ENCODE measurements at places on chromosomes 16 and 17.

DNA sequence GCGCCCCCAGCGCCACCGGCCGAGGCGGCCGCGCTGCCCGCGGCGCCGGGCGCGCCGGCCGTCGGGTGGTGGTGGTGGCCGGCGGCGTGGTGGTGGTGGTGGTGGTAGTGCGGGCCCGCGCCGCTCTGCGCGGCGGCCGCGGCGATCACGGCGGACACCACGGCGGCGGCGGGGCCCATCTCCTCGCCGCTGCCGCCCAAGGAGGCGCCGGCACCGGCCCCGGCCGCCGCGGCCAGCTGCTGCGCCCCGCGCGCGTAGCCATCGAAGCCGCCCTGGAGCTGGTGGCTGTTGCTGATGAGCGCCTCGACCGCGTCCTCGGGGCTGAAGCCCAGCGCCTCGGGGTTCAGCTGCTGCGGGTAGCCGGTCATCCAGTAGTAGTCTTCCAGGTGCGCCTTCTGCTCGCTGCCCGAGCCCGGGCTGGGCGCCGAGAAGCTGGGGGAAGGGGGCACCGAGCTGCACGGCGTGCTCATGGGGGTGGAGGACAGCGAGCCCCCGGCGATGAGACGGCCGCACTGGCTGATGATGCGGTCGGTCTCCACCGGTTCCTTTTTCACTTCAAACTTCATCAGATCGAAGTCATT is 1.2 kb downstream of the MAF start:
- DNase-seq, result peak; percentile 68

DNA sequence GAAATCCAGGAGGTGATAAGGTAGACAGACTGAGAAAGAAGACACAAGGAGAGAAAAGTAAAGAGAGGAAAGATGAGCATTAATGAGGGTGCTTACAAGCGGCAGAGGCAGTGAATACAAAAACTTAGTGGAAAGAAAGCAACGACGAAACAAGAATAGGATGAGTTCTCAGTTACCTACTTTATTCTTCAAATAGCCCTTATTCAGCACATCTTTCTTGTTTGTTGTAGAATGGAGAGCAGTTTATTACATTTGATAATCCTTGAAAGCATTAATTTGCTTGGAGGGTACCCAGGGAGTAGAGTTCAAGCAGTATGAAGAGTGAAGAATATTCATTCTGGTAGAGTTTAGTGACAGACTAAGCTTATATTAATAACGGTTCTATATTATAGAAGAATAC is 22.4 kb downstream of the PAFAH1B1 start:
- DNase-seq, result no peak

DNA sequence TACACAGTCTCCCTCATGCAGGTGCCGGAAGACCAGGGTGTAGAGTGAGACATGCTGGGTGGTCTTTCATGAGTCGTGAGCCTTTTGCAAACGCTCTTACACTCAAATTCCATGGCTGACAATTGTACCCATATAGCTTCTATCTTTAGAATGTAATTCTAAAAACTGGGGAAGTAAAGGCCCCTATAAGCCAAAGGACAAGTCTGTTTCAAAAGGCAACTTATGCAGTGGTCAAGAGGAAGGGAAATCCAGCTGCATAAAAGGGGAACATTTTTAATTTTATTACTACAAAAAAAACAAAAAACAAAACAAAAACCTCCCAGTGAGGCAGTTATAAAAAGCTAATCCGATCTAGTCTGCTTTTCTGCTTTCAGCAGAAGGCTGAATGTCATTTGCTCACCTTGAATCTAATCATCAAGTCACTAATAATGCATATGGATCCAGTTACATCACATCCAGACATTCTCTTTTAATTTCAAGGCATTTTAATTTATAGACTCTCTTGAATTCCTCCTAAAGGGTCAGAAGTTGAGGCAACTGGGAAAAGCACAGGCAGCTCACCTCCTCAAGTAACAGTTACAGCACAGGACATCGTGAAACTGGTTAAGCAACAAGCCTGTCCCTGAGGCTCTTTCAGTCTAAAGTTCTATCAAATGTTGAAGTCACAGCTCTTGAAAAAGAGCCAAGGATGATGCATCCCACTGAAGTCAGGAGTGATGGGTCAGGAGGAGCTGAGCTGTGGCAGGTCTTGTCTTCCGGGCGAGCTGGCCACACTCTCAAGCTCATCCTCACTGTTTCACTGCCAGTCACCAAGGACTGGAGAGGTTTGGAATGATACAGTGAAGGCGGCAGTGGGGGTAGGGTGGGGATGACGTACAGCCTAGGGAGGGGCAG is 99.7 kb downstream of the VPS53 start:
- no peak for DNase-seq

DNA sequence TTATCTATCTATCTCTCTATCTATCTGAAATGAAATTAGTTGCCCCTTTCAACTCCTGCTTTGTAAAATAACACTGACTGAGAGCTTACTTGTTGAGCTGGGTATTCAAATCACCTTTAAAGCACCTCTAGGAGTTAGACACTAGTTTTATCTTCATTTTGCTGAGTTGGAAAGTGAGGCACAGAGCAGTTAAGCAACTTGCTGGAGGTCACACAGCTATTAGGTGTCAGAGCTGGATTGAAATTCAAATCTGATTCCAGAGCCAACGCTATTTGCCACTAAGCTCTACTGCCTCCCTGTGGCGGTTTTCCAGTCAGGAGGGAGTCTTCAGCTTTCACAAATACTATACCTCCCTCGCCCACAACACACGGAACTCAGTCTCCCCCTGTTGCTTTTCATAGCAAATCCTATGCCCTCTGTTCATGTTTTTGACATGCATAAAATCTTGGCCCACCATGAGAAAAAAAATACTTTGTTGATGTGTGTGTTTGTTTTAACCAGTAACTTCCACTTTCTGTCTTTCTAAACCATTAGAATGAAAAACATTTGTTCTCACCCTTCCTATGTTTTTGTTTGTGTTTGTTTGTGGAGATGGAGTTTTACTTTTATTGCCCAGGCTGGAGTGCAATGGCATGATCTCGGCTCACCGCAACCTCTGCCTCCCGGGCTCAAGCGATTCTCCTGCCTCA is 74.8 kb upstream of the SMURF2 start:
- peak; percentile 53 for DNase-seq

DNA sequence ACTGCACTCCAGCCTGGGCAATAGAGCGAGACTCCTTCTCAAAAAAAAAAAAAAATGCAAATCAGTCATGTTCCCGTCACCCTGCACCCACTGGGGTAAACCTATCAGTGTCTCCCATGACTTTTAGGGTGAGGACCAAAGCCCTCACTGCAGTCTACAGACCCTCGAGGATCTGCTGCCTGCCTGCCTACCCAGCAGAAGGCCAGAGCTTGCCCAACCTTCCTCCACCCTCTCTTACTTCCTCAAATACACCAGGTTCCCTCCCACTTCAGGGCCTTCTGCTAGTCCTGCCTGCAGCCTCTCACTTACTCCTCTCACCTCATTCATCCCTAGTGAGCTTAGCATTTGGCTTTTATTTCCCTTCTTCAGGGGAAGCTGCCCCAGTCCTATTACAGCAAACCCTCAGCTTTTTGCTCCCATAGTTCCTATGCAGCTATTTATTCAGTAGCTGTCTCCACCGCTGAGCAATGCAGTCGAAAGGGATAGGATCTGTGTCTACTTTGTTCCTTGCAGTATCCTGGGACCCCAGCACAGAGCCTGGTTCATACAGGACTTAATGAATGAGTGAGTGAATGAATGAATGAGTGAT is 17.8 kb upstream of the TOB1 start:
- peak; percentile 48 for DNase-seq

GRCh38 chr16:35319536-35320192 is 1860.3 kb downstream of the TP53TG3F start:
- no peak for DNase-seq

- no peak for DNase-seq
Observed at GRCh38 chr16:83147244-83147643, 520.5 kb downstream of the CDH13 start.

GRCh38 chr17:6304894-6305612 is 129.9 kb downstream of the AIPL1 start:
- DNase-seq, result no peak

GRCh38 chr16:50675686-50676610 is 5.2 kb downstream of the SNX20 start:
- no peak for DNase-seq

DNA sequence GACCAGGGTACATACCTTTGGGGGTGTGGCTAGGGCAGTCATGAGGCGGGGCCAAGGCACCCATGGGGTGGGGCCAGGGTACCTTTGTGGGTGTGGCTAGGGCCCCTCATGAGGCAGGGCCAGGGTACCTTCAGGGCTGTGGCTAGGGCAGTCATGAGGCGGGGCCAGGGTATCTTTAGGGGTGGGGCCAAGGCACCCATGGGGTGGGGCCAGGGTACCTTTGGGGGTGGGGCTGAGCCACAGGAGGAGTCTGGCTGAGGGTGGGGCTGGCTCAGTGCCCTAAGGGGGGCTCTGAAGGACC is 3.5 kb downstream of the GNG13 start:
- no peak for DNase-seq

- no peak for DNase-seq
Observed at GRCh38 chr16:57759131-57759530, 23.6 kb downstream of the KATNB1 start.

- DNase-seq, result no peak
Observed at GRCh38 chr17:72119077-72119872, 1.5 kb upstream of the SOX9 start.

- no peak for DNase-seq
Observed at GRCh38 chr17:82729479-82730260, 5.7 kb upstream of the FN3K start.

- DNase-seq, result no peak
Observed at GRCh38 chr16:17138801-17139200, 332.0 kb downstream of the XYLT1 start.

DNA sequence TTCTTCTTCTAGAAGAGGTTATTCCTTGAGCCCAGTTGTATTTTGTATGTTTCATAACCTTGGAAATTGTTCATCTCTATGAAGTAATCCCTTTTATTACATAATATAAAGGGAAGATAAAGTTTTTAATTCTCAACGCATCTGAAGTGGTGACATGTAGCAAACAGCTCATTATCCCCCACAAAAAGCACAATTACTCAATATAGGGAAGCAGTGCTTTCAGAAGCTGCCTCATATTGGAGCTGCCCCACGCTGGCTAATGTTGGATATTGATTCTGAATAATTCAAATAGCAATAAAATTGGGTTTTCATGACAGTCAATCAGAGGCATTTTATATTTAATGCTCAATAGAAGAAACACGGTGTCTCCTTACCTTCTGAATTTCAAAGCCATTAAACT is 604.3 kb upstream of the RBFOX1 start:
- no peak for DNase-seq

- DNase-seq, result peak; percentile 74
Observed at GRCh38 chr17:65294181-65294719, 157.1 kb downstream of the RGS9 start.

DNA sequence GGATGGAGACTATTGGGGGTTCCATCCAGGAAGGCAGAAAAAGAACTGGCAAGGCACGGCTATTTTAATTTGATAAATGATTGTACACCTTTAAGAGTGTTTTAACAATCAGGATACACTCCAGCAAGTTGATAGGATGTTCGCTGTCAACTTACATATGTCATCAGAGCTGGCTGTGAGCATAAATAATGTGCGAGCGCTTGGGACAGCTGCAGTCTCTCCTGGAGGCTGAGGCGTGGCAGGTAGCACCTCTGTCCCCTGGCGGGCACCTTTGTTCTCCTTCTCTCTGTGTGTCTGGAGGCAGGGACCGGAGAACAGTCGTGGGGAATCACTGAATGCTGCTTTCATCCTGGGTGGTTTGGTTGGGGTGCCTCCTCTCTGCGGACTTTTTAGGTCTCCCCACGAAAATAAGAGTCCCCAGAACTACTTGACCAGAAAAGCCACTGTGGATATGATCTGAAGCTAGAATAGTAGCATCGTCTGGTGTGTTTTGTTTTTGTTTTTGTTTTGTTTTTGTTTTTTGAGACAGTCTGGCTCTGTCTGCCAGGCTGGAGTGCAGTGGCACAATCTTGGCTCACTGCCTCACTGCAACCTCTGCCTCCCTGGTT is 9.4 kb downstream of the BAHCC1 start:
- no peak for DNase-seq

GRCh38 chr16:20911361-20911760 is 10.8 kb downstream of the LYRM1 start:
- DNase-seq, result no peak

DNA sequence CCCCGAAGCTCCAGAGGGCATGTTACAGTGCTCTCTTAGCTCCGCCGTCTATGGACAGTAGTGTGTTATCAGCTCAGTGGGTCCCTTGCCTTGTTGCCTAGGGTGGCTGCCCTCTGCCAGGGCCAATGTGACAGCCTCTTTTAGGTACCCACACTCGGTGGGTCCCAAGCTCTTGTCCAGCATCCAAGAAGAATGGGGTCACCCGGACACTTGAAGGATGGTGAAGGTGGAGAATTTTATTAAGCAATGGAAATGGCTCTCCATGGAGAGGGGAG is 57.0 kb downstream of the RNF213 start:
- no peak for DNase-seq

- DNase-seq, result no peak
Observed at GRCh38 chr17:61057257-61057656, 342.4 kb upstream of the TBX2 start.

Data from activated CD8-positive, alpha-beta memory T cell treated with anti-CD3 and anti-CD28 coated beads, Interleukin-2, amount 50 U/mL, for 48 hours (primary cell).